ENCODE measurements at places on chromosomes 2 and 18.

DNA sequence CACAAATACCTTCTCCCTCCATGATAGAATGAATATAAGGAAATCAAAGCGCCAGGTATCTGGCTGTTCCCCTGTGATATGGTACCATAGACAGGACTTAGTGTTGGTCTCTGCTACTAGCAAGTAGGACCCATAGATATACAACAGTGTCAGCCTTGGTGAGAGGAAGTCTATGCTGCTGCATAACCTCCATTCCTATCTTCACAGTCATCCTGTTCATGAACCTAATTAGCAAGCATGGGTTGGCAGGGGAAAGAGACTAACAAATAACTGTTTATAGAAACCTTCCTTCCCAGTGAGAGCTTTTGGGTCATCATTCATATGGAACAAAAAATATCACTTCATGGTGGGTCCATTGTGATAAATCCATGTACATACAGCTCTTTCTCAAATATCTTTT is 188.9 kb upstream of the FAM98A start:
- DNase-seq, result no peak

GRCh38 chr2:43758739-43759138 is 15.1 kb upstream of the DYNC2LI1 start:
- DNase-seq, result no peak

- DNase-seq, result no peak
Observed at GRCh38 chr2:220033546-220033945, 406.1 kb downstream of the SLC4A3 start.

GRCh38 chr2:106095478-106096298 is 98.4 kb downstream of the UXS1 start:
- DNase-seq, result peak; percentile 66

GRCh38 chr2:128499367-128500137 is 180.9 kb upstream of the HS6ST1 start:
- DNase-seq, result no peak

GRCh38 chr18:22466608-22467395 is 49.1 kb upstream of the CTAGE1 start:
- DNase-seq, result no peak

DNA sequence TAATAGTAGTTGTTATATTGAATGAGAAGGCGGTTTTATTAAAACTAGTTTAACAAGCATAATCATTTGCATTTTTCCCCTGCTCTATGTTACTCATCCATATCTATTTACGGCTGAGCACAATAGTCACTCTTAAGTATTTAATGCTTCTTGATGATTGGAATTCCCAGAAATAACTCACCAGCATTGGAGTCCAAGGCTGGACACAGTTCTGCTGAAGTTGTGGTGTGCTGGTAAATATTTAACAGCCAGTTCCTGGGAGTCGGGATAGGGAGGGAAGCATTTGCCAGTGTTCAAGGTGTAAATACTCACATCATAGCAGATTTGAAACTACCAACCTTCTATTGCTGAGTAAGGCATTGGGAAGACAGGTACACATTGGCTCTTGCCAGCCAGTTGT is 315.1 kb downstream of the MTX2 start:
- DNase-seq, result no peak

GRCh38 chr2:27667446-27667845 is 3.8 kb downstream of the SLC4A1AP start:
- DNase-seq, result no peak

GRCh38 chr2:26495705-26496297 is 17.9 kb upstream of the OTOF start:
- DNase-seq, result no peak

GRCh38 chr2:205959521-205959920 is 126.5 kb downstream of the INO80D start:
- no peak for DNase-seq

DNA sequence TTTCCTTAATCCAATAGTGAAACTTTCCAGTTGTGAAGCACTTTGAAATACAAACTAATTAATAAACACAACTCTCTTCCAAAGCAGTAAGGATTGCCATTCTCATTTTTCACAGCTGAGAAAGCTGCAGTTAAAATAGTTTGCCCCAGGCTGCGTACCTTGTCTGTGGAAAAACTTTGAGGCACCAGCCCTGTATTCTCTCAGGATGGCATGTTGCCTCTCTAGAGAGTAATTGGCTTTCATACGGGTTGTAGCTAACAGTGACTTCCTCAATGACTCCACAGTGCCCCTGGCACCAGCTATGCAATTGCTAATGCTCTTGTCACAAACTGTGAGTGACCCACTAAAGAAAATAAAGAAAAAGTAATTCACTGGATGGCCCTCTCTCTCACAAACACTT is 345.7 kb downstream of the MTX2 start:
- no peak for DNase-seq

DNA sequence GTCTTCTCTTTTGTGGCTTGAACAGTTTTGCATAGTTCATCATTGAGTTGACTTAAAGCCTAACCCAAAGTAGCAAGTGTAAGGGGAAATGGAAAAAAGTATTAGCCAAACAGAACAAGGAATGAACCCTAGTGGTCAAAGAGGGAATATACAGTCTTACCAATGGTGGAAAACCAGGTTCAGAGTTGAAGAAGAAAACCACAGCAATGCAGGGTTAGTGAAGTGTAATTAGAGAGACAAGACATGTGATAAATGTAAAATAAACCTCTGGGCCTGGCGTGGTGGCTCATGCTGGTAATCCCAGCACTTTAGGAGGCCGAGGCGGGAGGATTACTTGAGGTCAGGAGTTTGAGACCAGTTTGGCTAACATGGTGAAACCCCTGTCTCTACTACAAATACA is 2.4 kb downstream of the TTN start:
- DNase-seq, result no peak

- DNase-seq, result no peak
Observed at GRCh38 chr2:39837856-39838453, 58.9 kb upstream of the THUMPD2 start.

DNA sequence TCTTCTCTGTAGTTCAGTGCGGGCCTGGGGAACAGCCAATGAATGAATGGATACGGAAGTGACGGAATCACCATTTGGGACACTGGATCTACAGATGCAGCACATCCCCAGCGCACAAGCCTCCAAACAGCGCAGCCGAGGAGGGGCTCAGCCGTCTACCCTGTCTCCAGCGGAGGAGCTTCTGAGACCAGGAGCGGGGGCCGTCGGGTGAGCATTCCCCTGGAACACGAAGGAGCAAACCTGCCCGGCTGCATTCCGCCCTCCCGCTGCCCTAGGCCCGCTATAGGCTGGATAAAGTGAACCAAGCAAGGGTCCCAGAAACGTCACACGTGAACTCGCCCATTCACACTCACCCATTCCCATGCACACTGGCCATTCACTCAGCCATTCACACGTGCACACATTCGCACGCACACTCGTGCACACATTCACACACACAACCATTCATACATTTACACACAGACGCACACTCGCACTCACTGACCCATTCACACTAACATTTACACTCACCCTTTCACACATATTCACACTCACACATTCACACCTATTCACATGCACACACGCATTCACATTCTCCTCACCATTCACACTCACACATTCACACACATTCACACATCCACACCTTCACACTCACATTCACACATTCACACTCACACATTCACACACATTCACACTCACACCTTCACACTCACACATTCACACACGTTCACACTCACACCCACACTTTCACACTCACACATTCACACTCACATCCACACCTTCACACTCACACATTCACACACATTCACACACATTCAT is 63.4 kb downstream of the BIN1 start:
- no peak for DNase-seq

- DNase-seq, result no peak
Observed at GRCh38 chr18:35868915-35869314, 103.6 kb upstream of the RMP24 start.

DNA sequence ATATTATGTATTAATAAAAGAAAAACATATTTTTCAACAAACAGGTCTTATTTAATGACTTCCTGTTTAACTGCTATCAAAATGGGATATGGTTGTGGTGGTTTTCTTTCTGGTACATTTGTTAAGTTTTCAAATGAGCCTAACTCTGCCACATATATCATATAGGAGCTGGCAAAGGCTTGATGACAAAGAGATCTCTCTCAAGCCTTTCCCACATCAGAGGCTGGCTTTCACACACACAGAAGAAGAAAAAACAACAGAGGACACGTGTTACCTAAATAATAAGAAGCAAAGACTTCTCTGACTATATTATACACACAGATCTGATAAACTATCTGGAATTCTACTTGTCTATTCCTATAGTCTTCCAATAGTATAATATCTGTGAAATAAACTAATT is 46.1 kb downstream of the CFAP36 start:
- no peak for DNase-seq

- no peak for DNase-seq
Observed at GRCh38 chr18:8754995-8755960, 49.9 kb downstream of the MTCL1 start.

- DNase-seq, result no peak
Observed at GRCh38 chr2:191802180-191802579, 44.7 kb downstream of the CAVIN2 start.

Data from stimulated activated CD4-positive, alpha-beta T cell treated with anti-CD3 and anti-CD28 coated beads, Interleukin-1b, Interleukin-23, amount 100 ng/mL, for 1 hour (primary cell).